ENCODE measurements at places on chromosomes 4 and X.
A peak's percentile ranks its signal among the peaks of the same experiment; 100 is the strongest.

DNA sequence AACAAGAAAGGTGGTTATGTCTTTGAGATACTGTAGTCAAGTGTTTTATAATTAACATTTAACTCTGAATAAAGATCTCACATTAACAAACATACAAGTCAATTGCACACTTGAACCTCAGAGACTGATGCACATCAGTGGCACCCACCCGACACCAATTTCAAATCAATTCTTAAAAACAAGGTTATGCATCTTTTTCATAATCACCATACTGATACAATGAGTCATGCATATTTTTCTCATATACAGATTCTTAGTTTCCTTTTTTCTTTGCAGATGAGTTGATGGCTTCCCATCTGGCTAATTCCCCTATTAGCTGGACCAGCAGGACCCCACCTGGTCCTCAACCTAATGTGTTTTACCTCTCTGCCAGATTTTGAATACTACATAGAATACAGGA, 136.2 kb upstream of the RPL34 start:
- no peak for DNase-seq

- DNase-seq: no peak
Observed at GRCh38 chr4:6535706-6536105, 39.3 kb upstream of the MAN2B2 start.

DNA sequence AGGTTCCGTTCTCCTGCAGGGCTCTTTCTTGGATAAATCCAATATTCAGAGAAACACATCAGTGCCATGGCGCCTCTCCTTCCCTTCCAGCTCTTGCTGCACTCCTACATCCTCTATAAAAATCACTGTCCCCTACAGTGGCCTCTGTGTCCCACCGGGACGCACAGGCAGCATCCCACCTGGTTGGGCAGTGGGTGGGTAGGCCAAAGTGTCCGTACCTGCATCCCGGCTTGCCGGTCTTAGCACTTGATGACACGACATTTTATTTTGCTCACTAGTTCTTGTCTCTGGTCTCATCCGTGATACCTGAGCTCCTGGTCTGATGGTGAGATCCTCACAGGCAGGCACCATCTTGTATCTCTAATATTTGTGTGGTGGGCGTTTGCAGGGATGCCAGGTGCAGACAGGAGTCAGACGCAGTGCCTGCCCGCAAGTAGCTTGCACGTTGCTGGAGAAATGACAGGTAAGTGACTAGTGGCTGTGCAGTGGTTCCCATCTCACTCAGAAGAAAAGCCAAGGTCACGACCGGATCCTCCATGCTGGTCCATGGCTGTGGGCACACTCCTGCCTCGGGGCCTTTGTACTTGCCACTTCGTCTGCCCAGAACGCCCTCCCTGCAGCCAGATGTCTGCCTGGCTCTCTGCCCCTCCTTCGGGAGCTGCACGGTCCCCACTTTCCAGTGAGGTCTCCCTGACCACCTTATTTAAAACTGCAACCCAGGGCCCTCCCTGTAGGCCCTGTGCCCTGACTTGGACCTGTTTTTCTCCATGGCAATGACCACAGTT, 109.7 kb downstream of the SORCS2 start:
- no peak for DNase-seq

DNA sequence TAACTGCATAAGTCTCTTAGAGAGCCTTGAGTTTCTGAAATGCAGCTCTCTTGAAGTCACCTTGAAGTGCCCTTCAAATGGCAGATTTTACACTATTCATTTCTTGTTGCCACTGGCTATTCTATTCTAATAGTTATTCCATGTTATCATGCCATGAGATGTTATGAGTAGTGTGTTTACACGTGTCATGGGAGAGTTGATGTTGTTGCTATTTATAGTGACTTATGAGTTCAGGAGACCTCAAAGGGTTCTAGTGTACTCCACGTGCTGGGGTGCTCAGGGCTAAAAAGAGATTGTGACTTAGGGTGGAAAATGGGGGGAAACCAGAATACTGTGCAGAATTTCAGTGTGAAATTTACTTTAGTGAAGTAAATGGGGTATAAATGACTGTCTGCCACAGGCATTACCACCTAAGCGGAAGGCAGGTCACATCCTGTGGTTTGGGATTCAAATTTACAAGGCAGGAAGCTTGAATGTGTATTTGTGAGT, 77.1 kb upstream of the SLC4A4 start:
- no peak for DNase-seq

DNA sequence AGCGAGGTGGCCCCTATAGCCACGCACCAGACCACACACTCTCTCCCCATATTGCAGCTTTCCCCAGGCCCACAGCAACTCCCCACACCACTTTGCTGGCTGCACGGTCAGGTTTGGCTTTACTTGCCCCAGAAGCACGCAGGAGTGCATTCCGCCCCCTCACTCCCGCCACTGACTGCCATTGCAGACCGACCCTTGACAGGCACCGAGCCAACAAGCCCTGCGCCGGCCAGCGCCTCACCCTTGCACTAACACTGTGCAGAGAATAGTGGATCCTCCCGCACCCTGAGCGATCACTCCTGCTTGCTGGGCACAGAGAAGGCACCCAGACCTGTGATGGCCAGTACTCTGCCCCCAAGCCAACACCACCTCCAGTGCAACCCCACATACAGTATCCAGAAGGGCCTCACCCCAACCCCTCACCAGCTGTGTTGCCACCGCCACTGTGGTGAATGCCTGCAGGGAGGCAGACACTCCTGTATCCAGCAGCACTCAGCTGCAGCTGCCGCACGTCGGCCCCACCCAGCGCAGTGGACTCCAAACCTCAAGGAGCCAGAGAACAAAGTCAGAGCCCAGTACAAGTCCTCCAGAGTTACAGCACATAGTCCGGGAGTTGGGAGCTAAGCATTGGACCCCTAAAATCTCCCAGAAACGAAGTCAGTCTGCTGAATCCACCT, 28.6 kb upstream of the DIAPH2 start:
- no peak for DNase-seq

GRCh38 chr4:169254546-169254983, 16.2 kb downstream of the SH3RF1 start:
- no peak for DNase-seq

GRCh38 chr4:174450786-174451125, 71.5 kb downstream of the HPGD start:
- DNase-seq: no peak

- DNase-seq: no peak
Observed at GRCh38 chr4:85995361-85995760, 364.5 kb downstream of the MAPK10 start.

- no peak for DNase-seq
Observed at GRCh38 chr4:74037076-74037955, 1.2 kb downstream of the CXCL3 start.

- DNase-seq: no peak
Observed at GRCh38 chrX:24828600-24828999, 134.9 kb downstream of the POLA1 start.

GRCh38 chr4:32826169-32826568, 2106.0 kb downstream of the PCDH7 start:
- DNase-seq: no peak

DNA sequence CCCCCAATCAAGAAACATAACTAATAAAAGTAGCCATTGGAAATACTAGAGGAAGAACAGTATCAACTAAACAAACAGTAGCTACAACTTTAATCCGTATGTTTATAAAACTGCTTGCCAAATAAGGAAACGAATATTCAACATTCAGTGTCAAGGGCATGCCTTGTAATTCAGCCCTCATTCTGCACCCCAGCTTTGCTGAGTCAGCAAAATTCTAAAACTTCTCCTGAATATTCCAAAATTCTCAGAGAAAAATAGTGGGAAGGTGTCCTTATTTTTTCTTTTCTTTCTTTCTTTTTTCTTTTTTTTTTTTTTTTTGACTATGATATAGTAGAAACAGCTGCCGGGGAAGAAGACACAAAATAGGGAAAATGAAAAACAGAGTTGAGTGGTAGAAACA, 344.8 kb upstream of the MAGEC2 start:
- DNase-seq: no peak

DNA sequence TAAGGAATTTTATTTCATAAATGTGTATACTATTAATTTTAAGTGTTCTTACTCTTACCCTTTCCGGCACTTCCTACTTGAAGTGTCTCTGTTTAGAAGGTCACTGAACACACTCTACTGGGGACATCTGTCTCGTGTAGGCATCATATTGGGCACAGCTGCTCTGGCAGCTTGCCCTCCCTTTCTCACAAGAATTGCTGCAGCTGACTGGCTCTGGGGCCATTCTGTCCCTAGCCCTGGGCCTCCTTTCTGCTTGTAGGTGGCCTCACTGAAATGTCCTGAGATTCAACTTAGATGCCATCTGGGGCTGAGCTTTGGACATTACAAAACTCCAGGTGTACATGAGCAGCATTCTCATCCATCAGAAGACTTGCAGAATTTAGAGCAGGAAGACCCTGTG, 49.6 kb downstream of the SMAD1 start:
- DNase-seq: peak; percentile 66

DNA sequence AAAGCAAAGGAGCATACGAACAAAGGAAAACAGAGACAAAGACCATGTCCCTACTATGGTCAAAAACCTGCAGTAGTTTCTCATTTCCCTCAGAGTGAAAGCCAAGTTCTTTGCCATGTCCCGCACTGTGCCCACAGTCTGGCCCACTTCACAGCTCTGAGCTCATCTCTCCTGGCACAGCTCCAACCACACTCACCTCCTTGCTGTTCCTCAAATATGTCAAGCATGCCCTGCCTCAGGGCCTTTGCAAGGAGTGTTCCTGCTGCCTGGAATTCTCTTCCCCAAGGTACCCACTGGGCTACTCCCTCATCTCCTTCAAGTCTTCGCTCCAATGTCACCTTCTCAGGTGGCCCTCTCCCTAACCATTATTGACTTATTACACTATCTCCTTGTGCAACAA, 72.1 kb downstream of the COX18 start:
- DNase-seq: no peak

DNA sequence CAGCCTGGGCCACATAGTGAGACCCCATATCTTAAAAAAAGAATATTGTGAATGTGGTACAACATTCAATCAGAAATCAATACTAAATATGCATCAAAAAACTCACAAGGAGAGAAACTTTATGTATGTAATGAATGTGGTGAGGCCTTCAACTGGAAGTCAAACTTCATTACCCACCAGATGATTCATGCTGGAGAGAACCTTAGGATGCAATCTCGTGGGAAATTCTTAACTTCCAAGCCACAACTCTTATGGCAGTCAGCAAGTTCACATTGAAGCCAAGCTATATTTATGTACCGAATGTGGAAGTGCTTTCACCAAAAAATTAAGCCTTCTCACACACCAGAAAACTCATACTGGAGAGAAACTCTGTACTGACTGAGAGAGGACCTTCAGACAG, 84.5 kb upstream of the UXT start:
- no peak for DNase-seq

- DNase-seq: no peak
Observed at GRCh38 chr4:144366425-144366824, 225.9 kb upstream of the GYPA start.

GRCh38 chr4:24719615-24720014, 75.8 kb upstream of the SOD3 start:
- DNase-seq: no peak

DNA sequence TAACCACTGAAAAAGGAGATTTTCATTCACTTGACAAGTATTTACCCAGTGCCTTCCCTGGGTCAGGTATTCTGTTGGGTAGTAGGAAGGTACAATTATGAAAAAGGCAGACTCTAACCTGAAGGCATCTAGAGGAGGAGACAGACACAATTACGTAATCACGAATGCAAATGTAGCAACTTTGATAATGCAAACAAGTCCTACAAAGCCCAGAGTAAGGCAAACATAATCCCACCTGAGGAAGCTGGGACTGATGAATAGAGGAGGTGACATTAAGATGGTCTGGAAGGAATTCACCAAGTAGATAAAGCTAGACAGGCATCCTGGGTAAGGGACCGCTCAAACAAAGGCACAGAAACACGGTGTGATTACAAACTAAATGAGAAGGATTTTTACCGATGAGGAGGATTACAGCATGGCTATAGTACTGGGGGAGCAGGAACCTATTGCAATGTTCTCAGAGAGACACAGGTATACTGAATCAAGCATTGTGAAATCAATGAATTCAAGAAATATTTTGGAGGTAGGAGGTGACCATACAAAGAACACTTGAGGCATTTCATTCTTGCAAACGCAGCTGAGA, 37.1 kb downstream of the TMEM150C start:
- no peak for DNase-seq

DNA sequence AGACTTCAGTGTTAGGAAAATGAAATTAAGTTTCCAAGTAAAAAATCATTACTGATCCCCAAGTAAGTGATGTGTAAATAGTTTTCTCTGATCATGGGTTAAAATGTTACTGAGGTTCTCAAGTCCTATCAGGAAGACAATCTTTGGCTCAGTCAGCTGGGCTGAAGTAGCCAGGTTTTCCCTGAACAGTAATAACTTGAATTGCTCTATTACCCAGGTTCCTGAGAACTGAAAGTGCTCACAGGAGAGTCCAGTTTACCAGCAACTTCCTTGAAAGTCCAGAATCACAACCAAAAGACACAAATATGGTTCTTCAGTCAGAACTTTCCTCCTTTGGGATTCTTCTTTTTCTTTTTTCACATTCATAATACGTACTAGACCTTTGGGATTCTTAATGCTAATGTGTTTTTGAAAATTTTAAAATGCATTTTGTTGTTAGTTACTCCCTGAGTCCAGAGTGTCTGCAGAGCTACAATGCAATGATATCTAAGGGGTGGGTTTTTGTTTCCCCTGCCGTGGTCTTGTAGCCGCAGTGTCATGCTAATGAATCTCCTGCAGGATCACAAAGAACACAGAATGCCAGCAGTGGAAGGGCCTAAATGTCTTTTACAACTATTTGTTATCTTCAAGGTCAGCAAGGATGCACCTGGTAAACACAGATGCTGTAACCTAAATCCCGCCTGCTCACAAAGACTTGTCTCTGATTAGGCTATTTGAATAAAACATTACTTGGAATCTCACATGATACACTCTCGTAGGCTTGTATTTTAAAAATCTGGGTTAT, 439.8 kb upstream of the NR3C2 start:
- no peak for DNase-seq

DNA sequence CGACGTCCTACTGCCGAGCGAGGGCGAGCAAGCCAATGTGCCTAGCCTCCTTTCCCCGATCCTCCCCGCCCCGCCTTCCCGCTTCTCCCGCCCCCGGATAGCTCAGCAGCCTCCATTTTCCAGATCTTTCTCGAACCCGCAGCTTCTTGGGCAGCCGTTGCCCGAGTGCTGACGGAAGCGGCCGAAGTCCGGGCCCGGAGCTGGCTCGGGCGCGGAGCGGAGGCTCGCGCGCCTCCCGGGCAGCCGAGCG, 172 bp upstream of the HSPA4L start:
- peak; percentile 49 for DNase-seq
